DMS53 (cell line): ENCODE measurements at places on chromosomes 6 and 20.
A peak's percentile ranks its signal among the peaks of the same experiment; 100 is the strongest.

- DNase-seq, result no peak
Observed at GRCh38 chr6:152572338-152573088, 64.6 kb downstream of the SYNE1 start.

GRCh38 chr6:166877906-166878305 is 78.4 kb downstream of the RNASET2 start:
- no peak for DNase-seq

DNA sequence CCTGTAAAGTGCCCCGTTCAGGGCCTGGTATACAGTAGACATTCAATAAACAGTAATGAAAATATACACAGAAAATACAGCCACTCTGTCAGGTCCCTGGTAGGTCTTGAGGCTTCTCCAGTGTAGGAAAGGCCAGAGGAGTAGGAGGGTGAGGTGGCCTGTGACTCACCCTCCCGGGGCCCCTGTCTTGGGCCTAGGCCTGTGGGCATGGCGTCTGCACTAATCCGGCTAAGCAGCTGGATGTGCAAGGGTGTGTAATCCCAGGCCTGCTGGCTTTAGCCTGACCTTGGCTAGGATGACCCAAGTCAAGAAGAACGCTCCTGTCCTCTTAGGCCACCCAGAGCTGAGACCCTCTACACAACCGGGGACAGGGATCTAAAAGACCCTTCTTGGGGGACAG is 84.9 kb downstream of the KCNB1 start:
- peak; percentile 24 for DNase-seq

DNA sequence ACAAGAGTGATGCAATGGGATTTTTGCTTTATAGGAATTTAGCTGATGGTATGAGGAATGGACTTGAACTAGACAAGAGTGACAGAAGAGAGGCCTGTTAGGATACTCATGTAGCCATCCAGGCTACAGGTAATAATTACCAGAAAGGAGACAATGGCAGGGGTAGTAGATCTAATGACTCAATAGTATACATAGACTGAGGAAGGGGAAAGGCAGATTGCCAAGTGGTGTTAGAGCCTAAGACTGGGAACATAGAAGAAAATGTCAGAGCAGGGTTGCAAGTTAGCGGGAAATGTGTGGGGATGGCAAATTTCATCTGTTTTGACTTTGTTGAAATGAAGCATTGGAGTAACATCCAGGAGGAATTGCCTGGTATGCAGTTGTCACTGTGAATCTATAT is 295.6 kb downstream of the UTRN start:
- DNase-seq, result no peak

DNA sequence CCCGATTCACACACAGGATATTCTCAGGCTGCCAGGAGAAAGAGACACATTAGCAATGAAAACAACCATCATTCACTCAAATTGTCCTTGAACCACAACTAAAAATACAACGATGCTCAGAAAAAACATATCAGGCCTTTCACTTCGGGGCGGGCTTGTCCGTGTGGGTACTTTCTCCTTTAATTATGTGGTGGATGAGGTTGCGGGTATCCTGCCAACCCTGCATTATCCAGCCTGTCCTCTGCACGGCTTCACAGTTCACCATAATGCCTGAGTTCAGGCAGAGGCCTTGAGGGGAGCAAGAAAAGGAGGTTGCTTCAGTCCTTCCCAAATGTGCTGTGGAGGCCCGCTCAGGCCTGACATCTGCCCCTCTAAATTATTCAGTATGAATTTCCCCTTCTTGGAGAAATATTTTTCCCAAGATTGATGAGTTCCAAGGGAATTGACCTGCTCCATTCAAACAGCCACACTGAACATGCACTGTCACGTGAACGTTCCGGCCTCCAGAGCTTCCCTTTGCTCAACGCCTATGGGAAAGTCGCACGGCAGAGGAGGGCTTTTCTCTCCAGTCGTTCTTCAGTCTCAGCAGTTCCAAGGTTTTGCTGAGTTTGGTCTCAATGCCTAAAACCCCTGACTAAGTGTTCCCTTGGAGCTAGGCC is 70.3 kb downstream of the MYLK4 start:
- no peak for DNase-seq

GRCh38 chr20:61754976-61755778 is 310.5 kb downstream of the TAF4 start:
- DNase-seq, result no peak

DNA sequence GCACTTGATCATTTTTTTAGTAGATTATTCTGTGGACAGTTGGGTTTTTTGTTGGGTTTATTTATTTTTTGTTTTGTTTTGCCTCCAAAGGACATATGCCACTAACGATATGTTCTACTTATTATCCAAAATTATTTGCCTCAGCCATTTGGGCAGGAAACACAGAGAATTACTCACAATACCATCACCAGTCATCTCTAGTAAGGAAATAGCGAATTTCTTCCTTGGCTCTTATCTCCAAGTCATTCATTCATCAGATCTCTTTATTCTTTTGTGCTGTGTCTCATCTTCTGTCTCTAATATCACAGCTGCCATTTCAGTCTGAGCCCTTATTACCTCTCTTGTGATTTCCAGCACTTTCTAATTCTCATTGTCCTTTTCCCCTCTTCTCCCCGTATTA is 130.4 kb upstream of the SMLR1 start:
- DNase-seq, result no peak

- no peak for DNase-seq
Observed at GRCh38 chr20:14744723-14745122, 407.3 kb upstream of the FLRT3 start.

DNA sequence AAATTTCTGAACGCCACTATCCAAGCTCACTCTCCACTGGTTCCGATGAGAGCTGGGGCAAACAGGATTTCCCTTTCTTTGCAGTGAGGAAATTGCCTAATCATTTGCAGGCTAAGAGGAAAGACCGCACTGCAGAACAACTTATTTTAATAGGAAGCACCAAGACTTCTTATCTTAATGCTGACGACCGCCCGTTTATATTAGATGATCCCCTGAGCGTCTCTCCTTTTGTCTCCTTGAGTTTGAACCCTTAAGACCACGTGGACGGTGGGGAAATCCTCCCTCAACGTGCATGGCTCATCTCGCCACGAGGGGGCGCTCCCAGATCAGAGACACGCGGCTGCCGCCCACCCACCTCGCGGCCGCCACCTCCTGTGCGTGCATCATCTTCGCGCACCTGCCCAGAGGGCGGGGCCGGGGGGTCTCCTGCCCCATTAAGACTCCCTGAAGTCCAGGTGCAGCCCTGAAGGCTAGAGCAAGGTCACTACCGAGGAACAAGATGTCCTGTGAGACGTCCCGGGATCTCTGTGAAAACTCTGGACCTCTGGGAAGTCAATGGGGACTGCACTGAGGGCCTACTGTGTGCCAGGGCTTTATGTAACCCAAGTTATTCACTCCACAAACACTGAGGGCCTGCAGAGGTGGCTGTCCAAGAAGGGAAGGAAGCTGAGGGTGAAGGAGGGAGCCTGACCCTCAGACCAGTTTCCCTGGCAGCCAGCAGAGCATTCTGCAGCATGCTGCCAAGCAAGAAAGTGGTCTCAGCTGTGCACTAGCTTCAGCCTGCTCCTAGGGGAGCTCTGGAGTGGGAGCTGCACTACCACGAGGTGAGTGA is 28.1 kb downstream of the PDYN start:
- peak; percentile 52 for DNase-seq

GRCh38 chr6:7674291-7674690 is 51.6 kb upstream of the BMP6 start:
- peak; percentile 86 for DNase-seq

DNA sequence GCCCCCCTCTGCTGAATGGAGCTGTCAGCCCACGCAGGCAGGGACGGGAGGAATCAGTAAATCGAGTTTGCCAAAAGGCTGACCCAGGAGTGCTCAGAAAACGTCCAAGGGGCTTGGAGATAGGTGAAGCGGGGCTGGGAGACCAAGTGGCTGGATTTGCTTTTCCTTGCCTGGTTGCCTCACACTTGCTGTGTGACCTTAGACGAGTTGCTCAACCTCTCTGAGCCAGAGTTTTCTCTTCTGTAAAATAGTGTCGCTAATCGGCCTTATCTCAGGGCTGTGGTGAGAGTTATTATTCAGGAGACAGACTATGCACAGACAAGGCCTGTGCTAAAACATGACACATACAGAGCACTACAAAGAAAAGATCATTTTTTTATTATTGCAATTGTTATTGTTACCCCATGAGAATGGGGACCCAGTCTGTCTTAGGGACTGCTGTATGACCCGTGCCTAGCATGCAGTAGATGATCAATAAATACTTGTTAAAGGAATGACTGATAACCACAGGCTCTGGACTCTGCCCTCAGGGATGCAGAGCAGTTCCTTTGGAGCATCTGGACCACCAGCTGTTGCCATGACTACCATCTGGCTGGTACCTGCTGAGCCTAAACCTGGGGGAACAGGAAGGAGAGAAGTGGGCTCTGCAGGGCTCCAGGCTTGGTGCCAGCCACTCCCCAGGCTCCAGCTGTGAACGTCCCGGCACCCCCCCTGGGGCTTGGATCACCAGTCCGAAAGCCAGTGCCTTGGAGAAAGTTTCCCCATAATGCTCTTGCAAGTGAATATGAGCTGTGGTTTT is 901 bp downstream of the KCNK15 start:
- DNase-seq, result peak; percentile 92

GRCh38 chr6:134057478-134057877 is 5.1 kb upstream of the SLC2A12 start:
- no peak for DNase-seq

GRCh38 chr6:37261198-37261597 is 3.3 kb upstream of the TMEM217 start:
- DNase-seq, result no peak

DNA sequence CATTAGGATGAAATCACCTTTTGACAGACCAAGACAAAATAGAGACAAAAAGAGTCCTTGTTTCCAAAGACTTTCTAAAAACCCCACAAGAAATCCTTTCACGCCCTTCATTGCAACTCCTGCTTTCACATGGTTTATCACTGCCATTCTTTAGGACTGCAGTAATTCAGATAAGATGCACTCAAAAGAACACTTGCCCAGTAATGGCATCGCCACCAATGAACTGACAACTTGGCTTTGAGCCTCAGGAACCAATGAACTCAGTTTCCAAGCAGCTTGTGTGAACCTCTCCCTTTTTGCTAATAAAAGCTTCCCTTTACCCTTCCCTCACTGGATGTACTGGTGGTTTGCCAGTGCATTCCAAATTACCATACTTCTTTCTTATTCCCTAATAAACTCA is 21.8 kb downstream of the OSTM1 start:
- DNase-seq, result no peak

- DNase-seq, result no peak
Observed at GRCh38 chr6:132663661-132664060, 4.7 kb upstream of the TAAR1 start.

DNA sequence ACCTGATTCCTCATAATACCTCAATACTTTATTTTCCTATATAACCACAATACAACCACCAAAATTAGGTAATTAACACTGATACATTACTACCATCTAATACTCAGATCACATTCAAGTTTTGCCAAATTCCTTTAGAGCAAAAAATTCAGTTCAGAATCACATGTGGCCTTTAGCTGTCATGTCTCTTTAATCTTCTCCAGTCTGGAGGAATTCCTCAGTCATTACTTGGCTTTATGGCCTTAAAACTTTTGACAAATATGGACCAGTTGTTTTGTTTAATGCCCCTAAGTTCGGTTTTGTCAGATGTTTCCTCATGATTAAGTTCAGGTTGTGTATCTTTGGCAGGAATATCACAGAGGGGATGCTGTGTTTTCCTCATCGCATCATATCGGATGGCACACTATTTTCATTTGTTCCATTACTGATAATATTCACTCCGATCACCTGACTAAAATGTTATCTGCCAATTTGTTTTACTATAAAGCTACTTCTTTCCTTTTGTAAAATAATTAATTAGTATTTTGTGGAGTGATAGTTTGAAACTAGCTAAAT is 51.2 kb upstream of the AKIRIN2 start:
- DNase-seq, result no peak

DNA sequence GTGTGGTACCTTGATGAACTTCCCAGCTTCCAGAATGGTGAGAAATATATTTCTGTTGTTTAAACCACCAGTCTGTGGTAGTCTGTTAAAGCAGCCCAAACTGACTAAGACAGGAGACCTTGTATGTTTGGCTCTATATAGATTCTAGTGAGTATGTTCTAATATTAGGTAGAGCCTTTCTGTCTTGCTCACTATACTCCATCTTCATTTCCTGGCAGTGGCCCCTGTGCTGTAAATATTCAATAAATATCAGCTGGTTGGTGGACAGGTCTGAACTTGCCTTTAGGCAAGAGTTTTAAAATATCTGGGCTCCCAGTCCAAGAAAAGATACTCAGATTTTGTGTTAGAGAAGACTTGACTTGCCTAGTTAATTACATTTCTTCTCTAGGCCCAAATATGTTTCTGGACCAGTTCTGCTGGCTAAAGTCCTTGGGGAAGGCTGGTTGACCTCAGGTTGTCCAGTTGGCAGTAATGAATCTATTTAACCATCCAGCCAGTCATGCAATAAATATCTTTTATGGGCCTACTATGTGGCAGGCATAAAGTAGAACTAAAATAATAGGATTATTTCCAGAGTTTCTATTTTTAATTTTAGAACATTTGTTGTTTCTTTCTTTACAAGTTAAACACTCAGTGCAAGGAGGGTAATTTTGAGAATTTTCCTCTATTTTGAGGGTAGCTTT is 22.3 kb downstream of the PPP1R14C start:
- no peak for DNase-seq

GRCh38 chr6:81633391-81633790 is 119.1 kb downstream of the TENT5A start:
- DNase-seq, result no peak

DNA sequence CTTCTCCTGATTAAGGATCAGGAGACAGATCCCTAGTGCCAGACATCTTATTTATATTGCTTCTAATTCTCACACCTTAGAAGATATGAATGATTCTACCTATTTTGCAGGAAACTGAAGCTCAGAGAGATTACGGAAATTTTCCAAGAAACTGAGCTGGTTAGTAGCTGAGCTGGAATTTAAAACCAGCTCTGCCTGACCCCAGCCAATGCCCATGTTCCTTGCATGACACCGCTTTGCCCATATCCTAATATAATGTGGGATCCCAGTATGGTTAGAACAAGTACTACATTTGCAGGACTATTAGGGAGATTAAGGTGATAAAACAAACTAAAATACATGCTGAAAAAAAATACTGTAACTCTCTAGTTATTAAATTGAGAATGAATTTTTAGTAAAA is 1.9 kb downstream of the TMEM30A start:
- no peak for DNase-seq

DNA sequence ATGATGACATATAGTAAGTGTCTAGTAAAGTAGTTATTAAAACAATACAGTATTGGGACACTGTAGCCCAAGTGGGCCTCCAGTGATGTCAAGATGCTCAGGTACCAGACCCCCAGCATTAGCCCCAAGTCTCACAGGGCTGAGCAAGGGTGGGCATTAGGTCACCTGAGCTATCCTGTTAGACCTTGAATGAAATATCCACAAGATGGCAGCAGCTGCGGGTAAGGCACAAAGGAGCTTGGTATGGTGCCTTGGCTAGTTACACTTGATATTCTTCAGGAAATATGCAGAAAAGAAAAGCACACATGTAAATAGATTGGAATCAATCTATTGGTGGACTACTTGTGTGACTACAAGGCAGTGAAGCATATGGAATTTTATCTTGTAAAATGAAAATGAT is 701.8 kb upstream of the ADGRB3 start:
- peak; percentile 53 for DNase-seq
